ENCODE measurements at places on chromosomes 12 and 14.

DNA sequence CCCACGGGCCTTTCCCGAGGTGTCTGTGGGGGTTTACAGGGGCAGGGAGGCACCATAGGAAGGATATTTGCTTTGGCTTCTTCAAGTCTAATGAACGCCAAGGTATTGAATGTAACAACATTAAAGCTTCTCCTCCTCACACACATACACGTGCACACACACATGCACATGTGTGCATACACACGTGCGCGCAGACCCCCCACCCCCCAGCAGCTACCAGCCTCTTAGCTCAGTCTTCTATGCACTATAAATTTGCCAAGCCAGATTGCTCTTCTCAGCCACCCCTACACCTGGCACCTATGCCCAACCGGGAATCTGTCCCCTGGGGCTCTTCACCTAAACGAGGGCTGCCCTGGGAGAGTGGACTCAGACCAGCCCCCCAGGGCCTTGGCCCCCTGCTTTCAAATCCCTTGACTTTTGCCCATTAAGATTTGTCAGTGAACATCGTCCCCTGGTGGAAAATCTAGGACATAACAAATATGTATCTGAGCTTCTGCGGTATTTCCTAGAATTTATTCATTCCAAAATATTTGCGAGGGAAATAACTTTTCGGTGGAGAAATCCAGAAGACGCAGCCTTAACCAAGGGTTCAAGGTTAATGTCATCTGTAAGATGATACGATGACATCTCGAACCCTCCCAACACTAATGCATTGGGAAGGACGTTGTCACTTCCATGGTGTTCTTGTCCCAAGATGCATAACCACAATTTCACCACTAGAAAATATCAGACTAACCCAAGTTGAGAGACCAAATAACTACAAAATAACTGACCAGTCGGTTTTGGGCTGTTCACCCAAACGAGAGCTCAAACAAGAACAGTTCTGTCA, 330.4 kb downstream of the MED13L start:
- DNase-seq, result no peak

DNA sequence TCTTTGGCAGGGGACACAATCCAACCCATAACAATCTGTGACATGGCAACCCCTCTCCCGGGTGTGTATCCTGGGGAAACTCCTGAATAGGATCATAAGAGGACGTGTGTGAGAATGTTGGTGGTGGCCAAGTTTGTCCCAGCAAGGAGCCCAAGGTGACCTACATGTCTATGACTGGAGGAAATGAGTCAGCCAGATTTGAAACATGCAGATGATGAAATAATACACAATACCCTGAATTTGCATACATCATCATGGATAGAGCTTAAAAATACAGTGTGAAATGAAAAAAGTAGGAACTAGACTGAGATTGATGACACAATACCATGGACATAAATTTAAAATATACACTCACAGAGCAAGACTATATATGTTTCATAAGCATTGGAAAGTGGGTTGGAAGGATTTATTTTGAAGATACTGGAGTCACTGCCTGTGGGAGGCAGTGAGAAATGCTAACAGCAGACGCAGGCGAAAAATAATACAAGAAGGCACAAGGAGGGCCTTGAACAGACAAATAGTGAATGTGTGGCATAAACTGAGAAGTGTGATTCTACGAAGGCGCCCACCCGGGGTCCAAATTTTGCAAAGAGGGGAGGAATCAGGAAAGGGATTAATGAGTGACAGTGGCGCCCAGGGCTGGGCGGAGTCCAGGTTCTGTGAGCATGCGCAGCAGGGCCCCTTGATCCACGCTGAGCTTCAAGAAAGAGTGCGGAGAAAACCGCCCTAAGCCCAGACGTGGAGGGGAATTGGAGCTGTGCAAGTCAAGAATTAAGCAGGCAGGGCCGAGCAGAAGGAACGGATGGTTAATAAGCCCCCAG, 7.0 kb upstream of the MAP1LC3B2 start:
- no peak for DNase-seq

- DNase-seq, result peak; percentile 86
Observed at GRCh38 chr12:123364532-123365024, at the start of gene SBNO1. Gene SBNO1 (minus strand): TSS chr12:123364847. CDS start chr12:123350441, 14,406 bp downstream.

GRCh38 chr12:54294953-54295566, 5.8 kb downstream of the NFE2 start:
- no peak for DNase-seq

GRCh38 chr14:73685328-73685727, 28.9 kb downstream of the PNMA1 start:
- no peak for DNase-seq

DNA sequence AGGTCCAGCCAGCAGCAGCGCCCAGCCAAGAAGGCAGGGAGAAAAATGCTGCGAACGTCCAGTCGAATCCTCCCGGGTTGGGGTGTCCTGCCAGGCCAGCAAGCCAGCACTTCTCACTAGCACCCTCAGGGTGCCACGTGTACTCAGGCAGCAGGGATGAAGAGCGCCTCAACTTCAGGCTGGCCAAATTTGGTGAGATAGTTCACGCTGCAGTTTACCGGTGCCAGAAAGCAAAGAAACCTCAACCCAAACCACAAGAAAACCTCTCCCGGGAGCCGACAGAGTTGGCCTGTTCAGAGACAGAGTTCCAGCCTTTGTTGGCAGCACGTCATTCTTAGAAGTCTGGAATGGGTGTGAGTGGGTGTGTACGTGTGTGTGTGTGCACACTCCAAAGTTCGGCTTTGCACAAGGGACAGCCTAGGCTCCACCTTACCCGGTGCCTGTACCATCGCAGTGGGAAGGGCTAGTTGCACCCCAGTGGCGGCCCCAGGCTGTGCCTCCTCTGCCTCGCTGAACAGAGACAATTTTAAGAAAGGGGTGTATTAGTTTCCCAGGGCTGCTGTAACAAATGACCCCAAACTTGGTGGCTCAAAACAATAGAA, 42.1 kb downstream of the ELK3 start:
- no peak for DNase-seq

- no peak for DNase-seq
Observed at GRCh38 chr12:113184098-113184899, 979 bp downstream of the DDX54 start.

- DNase-seq, result no peak
Observed at GRCh38 chr12:74624201-74624600, 86.6 kb downstream of the ATXN7L3B start.

DNA sequence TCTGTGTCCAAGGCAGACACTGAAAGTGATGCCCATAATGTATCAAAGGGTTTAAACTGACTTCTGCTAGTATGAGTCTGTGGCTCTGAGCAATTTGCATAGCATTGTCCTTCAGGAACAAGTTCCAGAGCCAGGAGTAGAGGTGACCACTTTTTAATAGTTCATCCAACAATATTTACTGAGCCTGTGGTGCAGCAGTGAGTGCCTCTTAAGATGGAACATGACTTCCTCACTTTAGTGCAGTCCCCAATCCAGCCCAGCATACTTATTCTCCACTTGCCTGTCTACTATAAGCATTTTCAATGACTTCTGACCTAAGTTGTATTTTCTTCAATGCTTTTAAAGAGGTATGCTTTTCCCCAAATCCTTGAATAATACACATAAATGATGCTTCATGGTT, 611.3 kb downstream of the MED13L start:
- no peak for DNase-seq

DNA sequence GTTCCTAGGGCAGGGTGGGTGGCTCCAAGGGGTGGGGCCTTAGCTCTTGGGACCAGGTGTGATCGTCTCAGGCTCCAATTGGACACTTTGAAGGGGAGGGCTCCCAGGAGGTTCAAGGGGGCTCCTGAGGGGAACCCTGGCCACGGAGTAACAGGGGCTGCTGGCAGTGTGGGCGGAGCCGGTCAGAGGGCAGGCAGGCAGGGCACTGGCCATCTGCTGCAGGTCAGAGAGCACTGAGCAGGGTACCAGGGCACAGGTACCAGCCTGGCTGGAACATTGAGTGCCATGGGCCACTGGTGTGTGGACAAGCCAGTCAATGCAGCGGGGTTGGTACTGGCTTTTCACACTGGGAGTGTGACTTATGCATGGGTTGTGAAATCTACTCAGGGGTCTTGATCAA, 32.2 kb downstream of the SYNE3 start:
- DNase-seq, result no peak

DNA sequence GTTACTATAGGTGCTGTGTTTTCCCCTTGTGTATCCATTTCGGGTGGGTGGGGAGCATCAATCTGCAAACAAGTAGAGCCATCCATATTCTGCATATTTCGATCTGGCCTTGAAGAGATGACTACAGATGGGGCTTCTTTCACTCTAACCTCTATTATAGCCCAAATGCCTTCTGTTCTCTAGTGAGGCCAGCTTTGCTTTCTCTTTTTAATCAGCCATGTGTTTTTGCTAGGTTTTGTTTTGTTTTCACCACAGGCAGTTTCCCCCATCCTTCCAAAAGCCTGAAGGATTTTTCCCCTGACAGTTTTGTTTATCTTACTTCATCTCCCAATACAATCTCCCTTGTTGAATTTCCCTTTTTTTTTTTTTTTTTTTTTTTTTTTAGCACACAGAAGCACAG, 224.1 kb downstream of the BTG1 start:
- no peak for DNase-seq

All from stimulated activated CD4-positive, alpha-beta T cell treated with anti-CD3 and anti-CD28 coated beads, Interleukin-1b, Interleukin-23, amount 100 ng/mL, for 1 hour (primary cell).